ENCODE measurements at places on chromosomes 11 and 22. TPM values are rescaled to one million over a fixed set of nuclear protein-coding genes. Genes with fewer than 3 reads are reported as not detected.

The OR51B5 gene
- polyA plus RNA-seq = not detected

The NKAPD1 gene
- 14.3 TPM for polyA plus RNA-seq

DNA sequence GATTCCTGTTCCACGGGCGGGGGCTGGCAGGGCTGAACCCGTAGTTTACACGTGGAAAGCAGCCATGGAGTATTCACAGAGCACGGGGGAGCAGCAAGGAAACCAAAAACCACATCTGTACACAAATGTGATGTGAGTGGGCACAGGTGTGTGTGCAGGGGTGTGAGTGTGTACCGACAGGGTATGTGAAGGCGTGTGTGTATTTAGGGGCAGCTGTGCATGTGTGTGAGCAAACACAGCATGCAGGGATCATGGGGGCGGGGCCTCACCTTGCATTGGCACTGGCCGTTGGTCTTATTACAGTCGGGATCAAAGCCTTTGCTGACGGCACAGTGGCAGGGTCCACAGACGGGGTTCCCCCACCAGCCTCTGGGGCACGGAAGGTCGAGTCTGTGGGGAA is 58.4 kb downstream of the TRMU start:
- DNase-seq = no peak

DNA sequence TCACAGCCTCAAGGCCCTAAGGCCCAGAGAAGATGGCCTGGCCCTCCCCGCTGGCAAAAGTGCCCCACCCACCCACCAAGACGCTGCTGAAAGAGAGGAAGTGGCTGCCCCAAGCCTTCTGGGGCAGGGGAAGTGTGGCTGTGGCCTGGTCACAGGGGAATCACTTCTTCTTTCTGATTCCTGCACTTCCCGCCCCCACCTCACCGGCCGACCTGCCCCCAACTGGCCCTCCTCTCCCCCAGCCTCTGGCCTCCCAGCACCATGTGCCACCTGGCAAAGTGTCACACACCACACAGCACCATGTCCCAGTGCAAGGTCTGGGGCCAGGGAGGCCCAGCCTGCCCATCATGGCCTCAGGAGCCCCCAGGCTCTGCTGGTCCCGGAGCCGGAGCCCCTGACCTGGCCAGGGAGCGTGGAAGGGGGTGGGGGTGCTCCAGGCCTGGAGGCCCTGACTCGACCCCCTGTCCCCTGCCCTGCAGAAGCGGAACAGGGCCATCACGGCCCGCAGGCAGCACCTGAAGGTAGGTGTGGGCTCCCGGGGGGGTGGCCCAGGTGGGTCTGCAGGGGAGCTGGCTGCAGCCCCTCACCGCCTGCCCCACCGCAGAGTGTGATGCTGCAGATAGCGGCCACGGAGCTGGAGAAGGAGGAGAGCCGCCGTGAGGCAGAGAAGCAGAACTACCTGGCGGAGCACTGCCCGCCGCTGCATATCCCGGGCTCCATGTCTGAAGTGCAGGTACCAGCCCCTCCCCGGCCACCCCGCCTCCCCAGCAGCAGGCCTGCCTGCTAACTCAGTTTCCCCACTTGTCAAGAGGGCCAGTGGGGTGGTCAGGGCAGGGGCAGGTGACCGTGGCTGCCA is 1.4 kb downstream of the TNNI2 start:
- DNase-seq = no peak

DNA sequence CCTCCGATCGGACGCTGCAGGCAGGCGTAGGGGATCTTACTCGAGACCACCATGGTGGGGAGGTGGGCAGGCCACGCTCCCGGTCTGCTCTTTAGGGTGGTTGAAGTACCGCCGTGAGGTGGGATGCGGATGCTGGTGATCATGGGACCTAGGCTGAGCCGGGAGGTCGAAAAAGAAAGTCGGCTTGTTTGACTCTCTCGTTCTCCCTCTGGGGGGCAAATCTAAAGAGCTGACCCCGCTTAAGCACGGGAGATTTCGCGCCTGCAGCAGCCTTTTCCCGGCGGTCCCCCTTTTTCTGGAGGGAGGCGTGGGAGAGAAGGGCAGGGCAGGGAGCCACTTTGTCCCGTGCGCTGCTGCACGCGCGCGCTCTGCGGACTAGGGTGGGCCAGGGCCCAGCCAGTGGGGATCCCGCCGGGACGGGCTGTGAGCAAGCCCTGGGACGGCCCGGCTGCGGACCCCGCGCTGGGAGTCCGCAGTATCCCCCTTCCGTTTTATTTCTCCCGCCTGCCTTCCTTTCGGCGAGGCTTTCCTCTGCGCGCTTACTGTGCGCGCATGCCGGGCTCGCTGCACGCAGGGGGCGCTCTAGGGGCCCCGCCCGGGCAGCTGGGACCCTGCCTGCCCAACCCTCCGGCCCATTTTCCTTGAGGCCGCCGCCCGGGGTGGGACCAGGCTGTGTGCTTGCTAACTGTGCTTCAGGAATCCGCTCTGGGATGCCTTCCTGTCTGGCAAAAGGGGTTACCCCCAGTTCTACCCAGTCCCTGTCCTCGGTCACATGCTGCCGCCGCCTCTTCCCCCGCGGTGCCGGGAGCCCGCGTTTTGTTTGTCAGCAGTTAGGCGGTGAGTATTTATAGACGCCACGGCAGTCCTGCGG is 81.0 kb downstream of the PRR5L start:
- peak; percentile 72 for DNase-seq

DNA sequence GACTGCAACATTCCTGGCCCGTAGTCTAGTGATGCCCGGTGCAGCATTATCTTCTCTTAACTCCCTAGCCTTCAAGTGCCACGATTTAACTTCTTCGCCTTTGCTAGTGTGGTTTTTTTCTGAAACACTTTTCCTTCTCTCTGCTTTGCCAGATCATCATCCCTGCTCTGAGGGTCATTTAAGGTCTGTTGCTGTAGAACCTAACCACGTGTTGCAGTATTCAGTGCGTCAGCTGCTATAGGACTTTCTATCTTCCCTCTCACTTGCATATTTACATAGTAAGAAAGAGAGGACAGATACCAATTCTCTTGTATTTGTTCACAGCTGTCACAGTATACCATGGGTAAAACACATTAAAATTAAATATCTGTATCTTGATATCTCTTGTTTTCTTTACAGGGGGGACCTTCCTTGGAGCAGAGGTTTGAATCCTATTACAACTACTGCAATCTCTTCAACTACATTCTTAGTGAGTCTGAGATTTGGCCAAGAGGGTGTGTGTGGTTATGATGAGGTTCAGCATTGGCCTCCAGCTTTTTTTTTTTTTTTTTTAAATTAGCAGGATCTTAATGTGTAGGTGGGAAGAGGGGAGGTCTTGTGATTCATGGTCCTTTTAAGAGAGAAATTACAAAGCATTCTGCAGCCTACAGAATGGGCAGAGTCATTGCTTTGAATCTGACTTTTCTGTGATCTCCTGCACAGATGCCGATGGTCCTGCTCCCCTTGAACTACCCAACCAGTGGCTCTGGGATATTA is 13.5 kb downstream of the EIF3L start:
- no peak for DNase-seq

The SLC22A12 gene
- polyA plus RNA-seq = 85.9 TPM

DNA sequence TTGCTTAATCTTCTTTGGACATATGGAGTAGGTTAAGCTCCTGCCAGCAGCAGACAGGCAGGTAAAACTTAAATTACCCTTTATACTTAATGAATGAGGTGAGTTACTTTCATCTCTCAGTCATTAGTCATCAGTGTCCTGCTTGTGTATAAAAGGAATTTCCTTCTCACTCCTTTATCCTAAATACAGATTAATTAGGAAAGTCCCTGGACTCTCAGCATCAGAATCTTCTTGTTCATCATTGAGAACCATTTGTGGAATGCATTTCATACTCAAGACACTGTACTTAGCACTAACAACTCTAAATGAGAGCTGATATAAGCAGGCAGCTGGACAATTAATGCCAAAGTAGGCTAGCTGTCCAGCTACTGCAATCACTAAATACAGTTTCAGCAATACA is 630.4 kb downstream of the METTL15 start:
- no peak for DNase-seq

The PGA5 gene
- polyA plus RNA-seq = not detected

Data from kidney (tissue), 22 donors.